ENCODE measurements at places on chromosomes 12 and 14. TPM values are rescaled to one million over a fixed set of nuclear protein-coding genes. Genes with fewer than 3 reads are reported as not detected.

ARHGDIB gene
- 40.8 TPM for total RNA-seq

SPPL3 gene
- total RNA-seq: 55.2 TPM

BDKRB2 gene
- total RNA-seq: 23.3 TPM

AP1G2 gene
- 214 TPM for total RNA-seq

SYT1 gene
- 0.94 TPM for total RNA-seq

PLBD1 gene
- 91.7 TPM for total RNA-seq

AQP5 gene
- total RNA-seq: not detected

GRCh38 chr14:52108823-52109222 lies 40.0 kb upstream of the NID2 start:
- no peak for DNase-seq

DNA sequence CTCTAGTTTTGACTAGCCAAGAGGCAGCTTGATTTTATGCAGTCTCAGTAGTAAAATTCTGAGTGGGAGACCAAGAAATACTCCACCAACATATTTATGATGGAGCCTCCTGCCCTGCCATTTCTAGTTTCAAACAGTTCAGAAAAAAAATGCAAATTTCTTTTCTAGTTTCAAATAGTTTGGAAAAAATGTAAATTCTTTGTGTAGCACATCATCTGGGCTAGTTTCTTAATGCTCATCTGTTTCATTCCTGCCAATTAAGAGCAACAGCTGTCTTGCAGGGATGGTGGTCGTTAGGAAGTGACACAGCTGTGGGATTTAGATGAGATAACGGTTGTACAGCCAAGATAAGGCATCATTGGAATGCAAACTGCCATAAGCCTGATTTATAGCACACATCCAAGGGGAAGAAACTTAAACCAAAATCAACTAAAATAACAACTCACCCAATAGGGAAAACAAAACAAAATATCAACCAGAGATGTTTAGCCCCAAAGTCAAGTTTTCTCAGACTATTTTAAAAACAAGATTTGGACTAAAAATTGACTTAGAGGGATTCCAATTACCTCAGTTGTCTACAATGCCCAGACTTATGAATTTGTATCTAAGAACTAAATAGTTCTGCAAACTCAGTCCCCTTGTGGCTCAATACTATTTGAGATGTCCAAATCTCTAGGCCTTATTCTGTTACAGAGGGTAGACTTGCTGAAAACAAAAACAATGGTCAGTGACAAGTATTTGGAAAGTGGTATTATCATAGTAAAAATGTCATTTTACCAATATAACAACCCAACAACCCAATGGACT lies 291.3 kb upstream of the ATP2B1 start:
- no peak for DNase-seq

DNA sequence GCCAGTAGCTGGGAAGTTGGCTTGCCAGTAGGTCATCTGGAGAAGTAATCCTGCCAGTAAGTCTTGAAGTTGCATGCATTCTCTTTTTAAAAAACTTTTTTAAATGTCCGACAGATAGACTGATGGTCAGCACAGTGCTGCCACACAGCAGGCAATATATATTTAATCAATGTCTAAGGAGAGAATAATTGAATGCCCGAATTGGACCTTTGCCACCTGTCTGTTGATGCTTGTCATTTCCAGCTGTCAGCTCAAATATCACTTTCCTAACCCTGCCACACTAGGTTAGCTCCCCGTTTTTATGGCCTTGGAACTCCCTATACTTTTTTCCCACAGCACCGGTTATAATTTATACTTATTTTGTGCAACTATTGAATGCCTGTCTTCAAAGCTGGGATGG lies 2.1 kb upstream of the SLC15A4 start:
- DNase-seq: no peak

DNA sequence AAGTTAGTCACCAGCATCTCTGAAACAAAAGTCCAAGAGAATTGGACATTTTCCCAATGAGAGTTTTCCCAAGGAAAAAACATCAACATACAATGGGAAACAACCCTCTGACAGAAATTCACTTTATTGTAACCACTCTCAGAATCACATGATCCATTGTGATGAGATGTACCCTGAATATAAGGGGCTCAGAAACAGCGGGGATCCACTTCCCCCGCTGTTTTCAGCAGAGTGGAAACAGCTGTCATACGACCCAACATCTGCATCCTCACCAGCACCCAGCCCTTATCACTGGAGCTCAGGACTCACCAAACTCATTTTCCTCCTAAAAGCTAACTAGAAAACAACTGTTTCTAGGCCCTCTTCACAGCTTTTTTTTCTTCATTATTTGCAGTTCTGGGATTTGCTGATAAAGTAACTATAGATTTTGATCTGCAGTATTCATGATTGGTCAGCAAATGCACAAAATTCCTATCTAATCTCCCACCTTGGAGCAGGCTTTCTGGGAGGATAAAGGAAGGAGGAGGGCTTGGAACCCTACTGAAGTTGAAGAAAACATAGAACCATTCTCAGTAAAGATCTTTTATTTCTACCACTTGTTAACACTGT lies 31.3 kb downstream of the CORO1C start:
- DNase-seq: no peak

GRCh38 chr12:3038926-3039510 lies 38.2 kb upstream of the TSPAN9 start:
- no peak for DNase-seq

GRCh38 chr14:32621585-32621984 lies 292.5 kb downstream of the AKAP6 start:
- DNase-seq: no peak

DNA sequence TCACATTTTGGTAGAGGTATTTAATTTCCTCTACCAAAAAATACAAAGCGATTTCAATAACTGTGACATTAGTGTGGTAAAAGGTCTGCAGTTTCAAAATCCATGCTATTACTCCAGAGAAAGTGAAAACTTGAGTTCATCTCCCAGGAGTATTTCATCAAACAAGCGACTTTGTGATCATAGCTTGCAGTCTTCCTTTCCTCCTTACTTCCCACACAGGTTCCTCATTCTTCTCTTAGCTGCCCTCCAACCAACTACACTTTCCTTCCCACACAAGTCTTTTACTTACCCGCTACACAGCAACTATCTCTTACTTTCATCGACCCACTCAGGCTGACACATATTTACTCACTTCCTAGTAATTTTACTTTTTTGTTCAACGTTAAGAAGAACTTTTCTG lies 413.4 kb upstream of the USP15 start:
- no peak for DNase-seq

- DNase-seq: no peak
Measured at GRCh38 chr14:64873506-64874219, 6.0 kb downstream of the SPTB start.

GRCh38 chr12:11580125-11580751 lies 69.2 kb upstream of the ETV6 start:
- DNase-seq: peak; percentile 24

GRCh38 chr12:6167327-6168280 lies 32.6 kb upstream of the CD9 start:
- DNase-seq: peak; percentile 36

- DNase-seq: no peak
Measured at GRCh38 chr12:48857278-48857994, 5.5 kb upstream of the DDX23 start.

DNA sequence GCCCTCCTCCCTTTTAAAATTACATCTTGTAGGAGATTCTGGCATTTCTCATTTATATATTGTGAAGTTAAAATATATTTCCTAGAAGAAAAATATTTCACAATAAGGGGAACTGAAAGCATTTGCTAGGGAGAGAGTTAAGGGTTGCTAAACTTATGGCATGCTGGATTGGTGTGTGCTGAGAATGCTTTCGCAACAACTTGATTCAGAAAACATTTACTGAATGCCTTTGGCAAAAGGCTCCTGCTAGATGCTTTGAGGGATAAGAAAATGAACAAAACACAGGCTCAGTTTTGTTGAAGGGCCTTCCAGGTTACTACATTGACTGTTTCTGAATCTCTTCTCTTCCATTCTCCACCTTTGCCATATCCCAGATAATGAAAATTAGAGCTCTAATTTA lies 67.5 kb downstream of the DIP2B start:
- no peak for DNase-seq

DNA sequence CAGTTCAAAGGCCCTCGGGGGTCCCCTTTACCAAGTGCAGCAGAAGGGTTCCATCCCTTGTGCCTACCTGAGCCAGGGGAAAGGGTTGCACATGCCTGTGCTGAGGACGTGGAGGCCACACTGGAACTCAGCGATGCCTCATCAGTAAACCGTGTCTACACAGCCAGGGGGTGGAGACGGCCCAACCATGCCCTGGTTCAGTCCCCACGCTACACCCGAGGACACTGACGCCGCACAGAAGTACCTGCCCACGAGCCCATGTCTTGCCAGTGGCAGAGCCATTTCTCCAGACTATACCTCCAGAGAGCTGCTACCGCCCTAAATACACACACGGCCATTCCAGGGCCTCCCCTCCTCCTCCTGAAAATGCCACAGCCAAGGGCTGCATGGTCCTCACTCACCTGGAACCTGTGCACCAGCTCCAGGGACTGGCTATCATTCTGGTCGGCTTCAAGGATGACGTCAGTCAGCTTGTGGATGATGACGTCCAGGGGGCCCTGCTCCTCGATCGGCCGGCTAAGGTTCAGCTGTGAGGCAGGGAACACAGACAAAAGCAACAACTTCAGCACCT lies 93.4 kb downstream of the CHGA start:
- DNase-seq: no peak

DNA sequence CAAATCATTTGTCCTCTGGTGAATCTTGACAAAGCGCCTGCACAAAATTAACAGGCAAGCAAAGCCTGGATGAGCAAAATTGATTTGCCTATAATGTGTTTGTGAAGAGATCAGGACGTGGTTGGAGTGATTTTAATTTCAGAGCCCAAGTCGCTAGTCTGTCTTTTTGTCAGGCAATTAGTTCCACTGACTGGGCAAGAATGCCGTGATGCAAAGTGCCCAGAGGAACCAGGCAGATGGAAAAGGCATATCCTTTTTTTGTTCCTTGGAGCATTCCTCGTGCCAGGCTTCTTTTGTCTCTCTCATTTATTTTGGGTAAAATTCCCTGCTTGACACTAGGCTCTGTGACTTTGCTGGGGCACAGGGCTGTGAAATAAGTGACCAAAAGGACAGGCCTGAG lies 65.9 kb upstream of the CCDC198 start:
- no peak for DNase-seq

DNA sequence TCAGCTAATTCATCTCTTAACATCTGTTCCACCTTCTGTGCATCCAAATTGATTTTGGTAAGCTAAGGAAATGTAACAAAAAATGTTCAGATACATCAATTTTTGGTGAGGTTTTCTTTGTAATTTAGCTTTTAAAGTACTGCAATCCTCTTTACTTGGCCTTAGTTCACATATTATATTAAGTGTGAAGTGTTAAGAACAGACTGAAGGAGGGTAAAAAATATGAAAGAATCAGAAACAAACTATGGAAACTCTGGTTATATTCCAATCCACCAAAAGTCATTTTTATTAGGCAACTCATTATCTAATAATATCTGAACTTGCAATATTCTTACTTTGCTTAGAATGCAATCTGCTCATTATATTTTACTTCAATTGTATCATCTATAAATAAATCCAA lies 49.1 kb downstream of the CEP290 start:
- no peak for DNase-seq

DNA sequence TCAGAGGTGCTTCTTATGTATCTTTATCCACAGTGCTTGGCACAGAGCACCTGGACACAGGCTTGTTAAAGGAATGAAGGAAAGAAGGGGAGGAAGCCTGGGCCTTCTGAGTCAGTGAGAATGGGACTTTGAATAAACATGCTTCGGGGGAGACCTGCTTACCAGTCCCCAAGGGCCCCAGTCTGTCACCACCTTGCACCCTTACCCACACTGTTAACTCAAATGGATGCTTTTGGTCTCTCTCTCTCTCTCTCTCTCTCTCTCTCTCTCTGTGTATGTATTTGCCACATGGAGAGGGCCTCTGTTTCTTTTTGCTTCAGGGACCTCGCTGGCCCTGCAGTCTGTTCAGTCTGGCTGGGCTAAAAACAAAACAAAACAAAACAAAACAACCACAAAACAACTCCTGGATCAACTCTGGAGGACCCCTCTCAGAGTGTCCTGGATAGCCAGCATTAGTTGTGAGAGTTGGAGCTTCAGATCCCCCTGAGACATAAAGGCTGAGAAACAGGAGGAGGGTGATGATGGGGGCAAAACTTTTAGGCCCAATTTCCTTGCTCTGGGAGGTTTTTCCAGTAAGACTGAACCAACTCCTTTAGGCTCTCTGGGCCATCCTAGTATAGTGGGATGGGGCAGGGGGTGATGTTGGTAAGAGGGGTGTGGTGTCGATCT lies 1.9 kb downstream of the KIF5A start:
- DNase-seq: no peak

DNA sequence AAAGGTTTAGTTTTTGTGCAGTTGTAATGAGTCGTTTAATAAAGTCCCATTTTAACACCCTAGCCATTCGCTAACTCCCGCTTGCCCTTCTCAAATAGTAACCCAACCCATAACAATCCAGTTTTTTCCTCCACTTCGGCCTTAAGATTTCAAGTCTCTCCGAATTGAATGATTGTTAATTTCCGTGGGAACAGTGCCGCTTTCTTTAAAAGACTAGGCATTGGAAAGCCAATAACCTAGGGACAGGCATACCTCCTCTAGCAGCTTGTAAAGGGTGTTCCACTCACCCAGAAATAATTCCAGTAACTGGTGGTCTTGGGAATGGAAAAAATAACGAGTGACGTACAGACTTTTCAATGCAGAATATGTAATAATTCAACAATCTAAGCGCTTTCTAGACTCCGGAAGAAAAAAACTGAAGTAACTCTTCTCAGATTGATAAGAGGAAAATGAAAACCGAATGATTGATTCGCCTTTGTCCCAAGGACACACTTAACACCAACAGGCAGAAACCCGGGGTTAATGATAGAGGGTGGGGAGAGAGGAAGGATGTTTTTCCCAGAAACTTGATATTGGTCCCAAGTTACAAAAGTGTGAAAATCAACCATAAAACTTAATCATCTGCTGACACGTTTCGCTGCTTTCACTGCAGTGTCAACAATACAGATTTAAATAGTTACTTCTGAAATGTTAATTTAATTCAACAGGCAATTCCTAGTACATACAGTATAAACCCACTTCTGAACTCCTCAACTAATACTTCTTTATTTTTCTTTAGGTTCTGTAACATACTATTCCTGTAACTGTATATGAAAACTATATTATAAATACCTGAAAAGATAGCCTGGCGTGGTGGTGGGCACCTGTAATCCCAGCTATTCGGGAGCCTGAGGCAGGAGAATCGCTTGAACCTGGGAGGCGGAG lies 1.0 kb upstream of the SINHCAF start:
- DNase-seq: no peak

- DNase-seq: no peak
Measured at GRCh38 chr12:107130830-107131611, 37.7 kb upstream of the CRY1 start.

DNA sequence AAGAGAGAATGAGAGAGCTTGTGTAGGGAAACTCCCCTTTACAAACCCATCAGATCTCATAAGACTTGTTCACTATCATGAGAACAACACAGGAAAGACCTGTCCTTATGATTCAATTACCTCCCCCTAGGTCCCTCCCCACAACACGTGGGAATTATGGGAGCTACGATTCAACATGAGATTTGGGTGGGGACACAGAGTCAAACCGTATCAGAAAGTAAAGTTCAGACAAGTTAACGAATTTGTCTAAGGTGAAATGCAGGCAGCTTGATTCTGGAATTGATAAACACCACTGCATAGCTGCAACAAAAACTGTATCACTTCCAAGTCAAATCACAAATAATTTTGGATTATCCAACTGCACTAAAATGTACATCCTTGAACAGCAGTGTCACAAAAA lies 47.4 kb downstream of the FOXN3 start:
- no peak for DNase-seq

GRCh38 chr14:95265106-95266094 lies 54.3 kb downstream of the CLMN start:
- peak; percentile 79 for DNase-seq

All from colonic mucosa (tissue), 4 donors.